ENCODE measurements at places on chromosomes 6 and 20.
A peak's percentile ranks its signal among the peaks of the same experiment; 100 is the strongest.

DNA sequence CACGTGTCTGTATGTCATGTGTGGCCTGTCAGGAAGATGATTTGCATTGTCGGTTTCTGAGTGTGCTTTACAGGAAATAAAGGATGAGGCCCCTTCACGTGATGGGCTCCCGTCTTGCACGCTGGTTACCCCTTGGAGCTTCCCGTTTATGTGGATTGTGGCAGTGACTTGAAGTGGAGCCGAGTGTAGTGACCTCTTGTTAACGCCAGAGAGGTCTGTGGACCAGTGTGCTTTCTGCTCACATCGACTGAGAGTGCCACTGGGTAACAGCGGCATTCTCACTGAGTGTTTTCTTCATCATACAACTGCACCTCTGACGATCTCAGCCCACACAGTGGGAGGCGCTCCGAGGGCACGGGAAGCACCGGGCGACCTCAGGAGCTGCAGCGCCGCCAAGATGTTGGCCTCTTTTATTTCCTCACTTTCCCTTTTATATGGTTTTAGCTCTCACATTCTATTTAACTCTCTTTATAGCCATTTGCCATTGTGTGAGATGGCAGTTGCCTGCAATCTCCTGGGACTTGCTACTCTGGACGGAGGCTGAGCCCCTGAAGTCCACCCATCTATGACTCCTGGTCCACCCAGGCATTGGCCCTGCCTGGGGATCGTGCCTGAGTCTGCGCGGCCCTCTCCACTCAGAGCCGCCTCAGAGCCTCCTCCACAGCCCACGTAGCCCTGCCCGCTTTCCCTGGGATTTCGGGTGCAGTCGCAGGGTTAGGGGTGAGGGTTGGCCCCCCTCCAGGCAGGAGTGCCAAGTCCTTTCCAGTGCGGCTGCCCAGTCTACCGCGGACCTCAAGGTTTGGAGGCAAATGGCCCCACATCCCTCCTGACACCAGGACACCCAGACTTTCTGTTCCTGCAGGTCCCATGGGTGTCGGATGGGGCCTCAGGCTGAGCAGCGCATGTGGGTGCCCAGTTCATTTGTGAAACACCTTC is 238.9 kb downstream of the ERMARD start:
- no peak for DNase-seq

DNA sequence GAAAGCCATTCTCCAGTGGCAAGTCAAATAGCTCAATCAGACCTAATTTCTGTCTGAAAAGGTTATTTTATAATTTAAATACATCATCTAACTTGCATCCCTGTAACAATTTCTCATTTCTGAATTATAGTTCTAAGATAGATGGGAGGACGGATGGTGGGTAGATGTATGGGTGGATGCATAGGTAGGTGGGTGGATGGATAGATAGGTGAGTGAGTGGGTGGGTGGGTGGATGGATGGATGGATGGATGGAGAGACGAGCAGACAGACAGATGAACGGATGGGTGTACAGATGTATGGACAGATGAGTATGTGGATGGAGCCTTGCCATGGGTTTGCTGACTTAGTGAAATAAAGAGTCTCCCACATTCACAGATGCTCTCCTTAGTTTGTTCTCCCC is 20.0 kb downstream of the PDE10A start:
- no peak for DNase-seq

- no peak for DNase-seq
Observed at GRCh38 chr20:2955257-2955970, 82.1 kb downstream of the PTPRA start.

DNA sequence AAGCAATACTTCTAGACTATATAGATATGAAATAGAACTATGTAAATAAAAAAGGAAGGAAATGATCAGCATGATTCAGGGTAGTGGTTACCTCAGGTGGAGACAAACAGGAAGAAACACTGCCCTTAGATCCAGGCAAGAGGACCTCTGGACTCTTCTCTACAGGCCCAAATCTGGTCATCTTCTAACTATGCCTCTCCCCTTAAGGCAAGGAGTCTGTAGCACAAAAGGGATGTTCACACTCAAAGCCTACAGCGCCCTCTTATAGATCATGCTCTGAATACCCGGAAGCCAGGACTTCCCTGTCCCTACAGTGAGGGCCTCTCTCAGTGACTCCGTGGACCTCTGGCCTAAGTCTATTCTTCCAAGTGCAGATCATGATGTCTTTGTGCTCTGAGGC is 30.4 kb upstream of the HIVEP2 start:
- no peak for DNase-seq

DNA sequence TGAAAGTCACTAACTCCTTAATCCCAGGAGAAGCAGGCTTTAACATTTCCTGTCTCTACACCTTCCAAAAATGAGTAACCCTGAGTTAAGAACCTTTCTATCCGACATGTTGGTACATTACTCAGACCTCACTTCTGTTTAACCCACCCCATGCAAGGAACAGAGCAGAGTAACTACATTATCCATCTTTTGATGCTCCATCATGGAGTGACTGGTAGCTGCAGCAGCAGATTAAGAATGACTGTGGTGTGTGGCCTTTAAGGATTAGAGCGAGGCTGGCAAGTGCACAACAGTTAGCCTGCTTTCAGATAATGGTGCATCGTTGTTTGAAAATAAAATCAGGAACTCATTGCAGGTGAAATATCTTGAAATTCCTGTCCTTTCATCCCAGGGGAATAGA is 2.0 kb downstream of the TRAF3IP2 start:
- DNase-seq: no peak

GRCh38 chr20:63890616-63891015 is 4.3 kb upstream of the DNAJC5 start:
- no peak for DNase-seq

DNA sequence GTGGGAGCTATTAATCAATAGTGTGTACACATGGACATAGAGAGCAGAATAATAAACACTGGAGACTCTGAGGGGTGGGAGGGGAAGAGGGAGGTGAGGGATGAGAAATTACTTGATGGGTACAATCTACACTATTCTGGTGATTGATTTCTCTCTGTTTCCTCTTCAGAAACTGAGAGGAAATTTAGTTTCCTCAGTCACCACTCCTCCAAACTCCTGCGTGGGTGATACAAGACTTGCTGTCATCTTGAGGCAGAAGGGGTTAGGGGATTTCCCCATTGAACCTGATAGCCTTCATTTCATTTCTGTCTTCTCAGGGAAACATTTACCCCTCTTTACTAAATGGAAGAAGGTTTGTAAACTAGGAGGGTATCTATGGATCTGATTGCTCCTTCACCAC is 84.3 kb upstream of the ESR1 start:
- no peak for DNase-seq

GRCh38 chr20:59564171-59564570 is 40.2 kb upstream of the PHACTR3 start:
- no peak for DNase-seq

GRCh38 chr20:37426106-37426505 is 80.2 kb downstream of the SRC start:
- DNase-seq: no peak

- no peak for DNase-seq
Observed at GRCh38 chr6:168452685-168453377, 11.8 kb downstream of the SMOC2 start.

- DNase-seq: no peak
Observed at GRCh38 chr6:5459346-5459745, 198.0 kb downstream of the FARS2 start.

DNA sequence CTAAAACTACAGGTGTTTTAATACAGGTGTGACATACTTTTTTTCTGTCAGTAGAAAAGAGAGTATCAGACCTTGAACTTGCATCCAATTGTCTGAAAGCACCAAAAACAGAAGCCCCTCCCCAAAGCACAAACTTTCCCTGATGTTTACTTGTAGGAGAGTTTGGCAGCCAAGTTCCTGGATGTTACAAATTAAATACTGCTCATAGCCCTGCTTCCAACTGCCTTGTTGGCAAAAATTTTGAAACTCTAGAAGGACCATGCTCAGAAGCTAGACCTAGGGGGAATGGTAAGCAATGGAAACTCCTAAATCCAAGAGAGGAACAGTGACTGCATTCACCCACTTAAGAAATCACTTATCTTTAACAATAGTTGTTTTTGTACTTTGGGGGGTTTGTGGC is 17.0 kb upstream of the ARG1 start:
- no peak for DNase-seq

GRCh38 chr20:4699957-4700356 is 21.8 kb upstream of the PRND start:
- DNase-seq: no peak

DNA sequence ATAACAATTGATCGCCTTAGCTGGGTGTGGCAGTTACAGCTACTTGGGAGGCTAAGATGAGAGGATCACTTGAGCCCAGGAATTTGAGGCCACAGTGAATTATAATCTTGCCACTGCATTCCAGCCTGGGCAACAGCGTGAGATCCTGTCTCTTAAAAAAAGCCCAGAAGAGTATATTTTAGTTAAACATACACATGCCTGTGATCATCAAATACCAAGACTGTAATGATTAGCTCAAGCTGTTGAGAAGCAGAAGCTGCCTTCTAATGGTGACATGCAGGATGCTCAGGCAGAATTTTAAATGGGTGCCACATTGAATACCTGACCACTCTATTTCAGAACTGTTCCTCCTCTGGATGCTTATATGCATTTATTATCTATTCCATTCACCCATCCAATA is 8.9 kb upstream of the TMEM14A start:
- DNase-seq: no peak

DNA sequence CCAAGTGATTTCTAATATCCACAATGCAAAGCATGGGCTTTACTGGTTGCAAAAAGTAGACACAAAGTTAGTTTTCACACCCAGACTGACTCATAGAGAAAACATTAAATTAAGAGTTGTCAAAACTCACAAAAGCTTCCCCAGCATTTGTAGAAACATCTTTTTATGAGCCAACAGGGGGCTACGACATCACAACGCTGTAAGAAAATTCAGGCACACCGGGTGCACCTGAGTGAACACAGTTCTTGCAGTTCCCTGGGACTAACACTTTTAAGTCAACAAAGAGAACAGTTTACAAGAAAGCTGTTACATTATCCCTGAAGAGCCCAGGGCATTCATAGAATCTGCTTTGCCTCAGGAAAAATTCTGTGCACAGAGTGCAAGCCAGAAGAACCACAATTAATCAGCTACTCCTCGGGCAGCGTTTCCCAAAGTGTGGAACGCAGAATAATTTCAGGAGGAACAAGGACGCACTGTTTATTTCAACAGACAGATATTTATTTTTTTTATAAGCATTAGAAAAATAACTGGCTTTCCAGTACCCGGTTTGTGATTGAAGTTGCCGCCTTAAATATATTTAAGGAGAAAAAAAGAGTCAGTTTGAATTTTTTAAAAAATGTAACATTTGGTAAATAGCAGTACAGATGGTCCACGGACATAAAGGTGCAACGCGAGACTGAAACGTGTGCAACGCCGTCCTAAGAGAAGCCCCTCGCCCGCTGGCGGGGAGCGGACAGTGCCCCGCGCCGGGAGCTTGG is 1.2 kb downstream of the NCOA5 start:
- DNase-seq: no peak

GRCh38 chr20:59428006-59428405 is 127.6 kb downstream of the EDN3 start:
- DNase-seq: no peak

DNA sequence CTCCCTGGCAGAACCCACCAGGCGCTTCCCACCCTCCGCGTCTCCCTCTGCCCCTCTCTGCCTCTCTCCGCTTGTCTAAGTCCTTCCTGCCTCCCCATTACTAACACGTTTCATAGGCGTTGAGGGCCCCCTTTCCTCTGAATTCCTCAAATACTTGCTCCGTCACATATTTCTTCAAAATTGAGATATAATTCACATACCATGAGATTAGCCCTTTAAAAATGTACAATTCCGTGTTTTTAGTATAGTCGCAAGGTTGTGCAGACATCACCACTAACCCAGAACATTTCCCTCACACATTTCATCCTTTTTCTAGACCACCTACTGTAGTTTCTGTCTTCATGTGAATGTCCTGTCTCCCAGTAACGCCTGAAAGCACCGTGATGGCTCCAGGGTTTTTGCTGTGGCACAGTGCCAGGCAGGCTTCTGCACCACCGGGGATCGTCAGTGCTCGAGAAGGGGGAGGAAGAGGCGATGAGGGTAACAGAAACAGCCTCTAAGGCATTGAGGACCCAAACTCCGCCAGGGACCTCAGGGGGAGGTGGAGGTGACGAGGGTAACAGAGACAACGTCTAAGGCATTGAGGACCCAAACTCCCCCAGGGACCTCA is 141.9 kb upstream of the SNX9 start:
- peak; percentile 62 for DNase-seq

- DNase-seq: no peak
Observed at GRCh38 chr6:5656226-5656625, 350.5 kb downstream of the NRN1 start.

DNA sequence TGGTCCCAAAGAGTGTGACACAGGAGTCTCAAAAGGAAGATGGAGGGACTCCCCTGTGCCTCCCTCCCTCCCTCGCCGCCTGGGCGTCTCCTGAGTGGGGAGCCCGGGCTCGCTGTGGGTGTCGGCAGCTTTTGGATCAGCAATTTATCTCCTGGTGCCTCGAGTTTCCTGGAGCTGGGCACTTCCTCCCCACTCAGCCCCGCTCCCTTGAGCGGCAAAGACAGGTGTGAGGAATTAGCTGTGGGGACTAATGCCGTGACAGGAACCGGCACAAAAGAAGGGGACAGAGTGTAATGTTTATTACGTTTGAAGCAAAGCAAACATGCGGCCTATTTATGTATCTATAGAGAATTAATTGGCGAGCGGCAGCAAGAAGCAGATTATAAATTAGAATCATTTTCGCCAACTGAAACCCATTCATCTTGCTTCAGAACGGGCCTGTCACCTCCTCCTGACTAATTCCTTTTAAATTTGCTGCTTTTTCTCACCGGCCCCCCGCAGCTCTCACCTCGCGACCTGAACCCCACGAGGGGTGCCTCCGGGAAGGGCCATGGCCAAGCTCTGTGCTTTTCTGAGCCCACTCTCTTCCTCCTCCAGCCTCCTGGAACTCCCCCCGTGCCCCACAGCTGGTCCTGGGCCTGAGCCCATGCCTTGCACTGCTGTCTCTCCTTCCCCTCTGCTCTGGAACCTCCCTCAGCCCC is 8.8 kb upstream of the CDH22 start:
- DNase-seq: peak; percentile 40

DNA sequence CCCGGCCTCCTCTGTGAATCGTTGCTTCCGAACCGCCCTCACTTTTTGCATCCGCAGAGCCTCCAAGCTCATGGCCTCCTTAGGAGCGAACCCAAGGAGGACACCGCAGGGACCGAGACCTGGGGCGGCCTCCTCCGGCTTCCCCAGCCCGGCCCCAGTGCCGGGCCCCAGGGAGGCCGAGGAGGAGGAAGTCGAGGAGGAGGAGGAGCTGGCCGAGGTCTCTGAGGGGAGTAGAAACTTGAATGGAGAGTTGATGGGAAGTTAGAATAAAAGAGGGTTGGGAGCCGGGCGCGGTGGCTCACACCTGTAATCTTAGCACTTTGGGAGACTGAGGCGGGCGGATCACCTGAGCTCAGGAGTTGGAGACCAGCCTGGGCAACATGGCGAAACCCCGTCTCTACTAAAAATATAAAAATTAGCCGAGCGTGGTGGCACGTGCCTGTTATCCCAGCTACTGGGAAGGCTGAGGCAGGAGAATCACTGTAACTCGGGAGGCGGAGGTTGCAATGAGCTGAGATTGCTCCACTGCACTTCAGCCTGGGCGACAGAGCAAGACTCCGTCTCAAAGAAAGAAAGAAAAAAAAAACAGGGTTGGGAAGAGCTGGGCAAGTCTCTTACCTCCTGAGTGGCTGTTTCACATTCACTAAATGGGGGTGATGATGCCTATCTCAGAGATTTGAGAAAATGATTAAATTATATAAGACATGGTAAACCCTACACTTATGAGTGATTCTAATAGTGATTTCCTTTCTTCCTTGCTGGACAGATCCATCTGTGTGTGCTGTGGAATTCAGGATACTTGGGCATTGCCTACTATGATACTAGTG is 805 bp downstream of the MSH5 start:
- DNase-seq: no peak
